ENCODE measurements at places on chromosomes 1 and 21. TPM values are rescaled to one million over a fixed set of nuclear protein-coding genes. Genes with fewer than 3 reads are reported as not detected.

TRIM46 gene
- 32.6 TPM for total RNA-seq

DDOST gene
- 277 TPM for total RNA-seq

TMEM82 gene
- total RNA-seq, result not detected

IL19 gene
- not detected for total RNA-seq

RNF186 gene
- total RNA-seq, result under 0.01 TPM

PTGER3 gene
- total RNA-seq, result 1.9 TPM

CR1L gene
- total RNA-seq, result under 0.01 TPM

TRNAU1AP gene
- total RNA-seq, result 20.2 TPM

CSF3R gene
- 166 TPM for total RNA-seq

ASCL5 gene
- total RNA-seq, result not detected

MRTO4 gene
- 21.0 TPM for total RNA-seq

CHIA gene
- not detected for total RNA-seq

FYB2 gene
- total RNA-seq, result not detected

CHI3L2 gene
- total RNA-seq, result 0.54 TPM

DNAJC6 gene
- total RNA-seq, result 19.7 TPM

S100A7 gene
- not detected for total RNA-seq

CELA2B gene
- not detected for total RNA-seq

GRCh38 chr1:40751802-40752201 is 31.8 kb upstream of the KCNQ4 start:
- DNase-seq, result no peak

DNA sequence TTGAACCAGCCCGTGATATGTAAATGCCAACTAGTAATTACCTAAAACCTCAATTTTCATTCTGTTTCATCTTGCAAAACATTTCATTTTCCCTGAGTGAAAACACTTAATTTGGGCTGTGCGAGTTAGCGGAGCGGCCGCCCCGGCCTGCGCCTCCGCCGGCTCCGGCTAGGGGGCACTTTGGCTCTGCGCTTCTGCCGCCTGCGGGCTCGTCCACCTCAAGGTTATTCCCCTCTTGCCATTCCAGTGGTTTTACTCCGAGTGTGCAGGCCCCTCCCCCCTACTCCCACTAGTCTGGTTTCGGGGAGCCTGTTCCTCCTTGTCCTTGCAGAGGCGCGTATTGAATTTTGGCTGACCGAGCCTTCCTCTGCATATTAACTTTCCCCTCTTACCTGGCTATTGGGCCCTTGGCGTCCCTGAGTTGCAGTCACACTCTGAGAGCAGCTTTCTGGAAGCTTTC is 55.6 kb downstream of the PEX14 start:
- DNase-seq, result peak; percentile 33

DNA sequence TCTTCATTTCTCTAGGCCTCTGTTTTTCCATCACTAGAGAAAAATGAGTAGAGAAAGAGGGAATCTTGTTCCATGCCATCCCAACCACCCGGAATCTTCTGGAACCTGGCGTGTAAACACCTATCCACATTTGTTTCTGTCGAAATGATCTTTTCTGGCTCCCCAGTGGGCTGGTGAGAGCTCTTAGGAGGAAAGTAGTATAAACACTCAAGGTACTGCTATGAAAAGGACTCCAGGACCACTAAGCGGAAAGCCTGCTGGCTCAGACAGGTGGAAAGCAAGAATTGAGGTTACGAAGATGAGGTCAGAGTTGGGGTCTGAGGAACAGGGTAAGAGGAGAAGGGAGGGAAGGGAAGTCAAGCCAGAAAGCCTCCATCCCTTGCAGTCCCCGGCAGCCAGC is 90.8 kb downstream of the PLXNA2 start:
- DNase-seq, result no peak

DNA sequence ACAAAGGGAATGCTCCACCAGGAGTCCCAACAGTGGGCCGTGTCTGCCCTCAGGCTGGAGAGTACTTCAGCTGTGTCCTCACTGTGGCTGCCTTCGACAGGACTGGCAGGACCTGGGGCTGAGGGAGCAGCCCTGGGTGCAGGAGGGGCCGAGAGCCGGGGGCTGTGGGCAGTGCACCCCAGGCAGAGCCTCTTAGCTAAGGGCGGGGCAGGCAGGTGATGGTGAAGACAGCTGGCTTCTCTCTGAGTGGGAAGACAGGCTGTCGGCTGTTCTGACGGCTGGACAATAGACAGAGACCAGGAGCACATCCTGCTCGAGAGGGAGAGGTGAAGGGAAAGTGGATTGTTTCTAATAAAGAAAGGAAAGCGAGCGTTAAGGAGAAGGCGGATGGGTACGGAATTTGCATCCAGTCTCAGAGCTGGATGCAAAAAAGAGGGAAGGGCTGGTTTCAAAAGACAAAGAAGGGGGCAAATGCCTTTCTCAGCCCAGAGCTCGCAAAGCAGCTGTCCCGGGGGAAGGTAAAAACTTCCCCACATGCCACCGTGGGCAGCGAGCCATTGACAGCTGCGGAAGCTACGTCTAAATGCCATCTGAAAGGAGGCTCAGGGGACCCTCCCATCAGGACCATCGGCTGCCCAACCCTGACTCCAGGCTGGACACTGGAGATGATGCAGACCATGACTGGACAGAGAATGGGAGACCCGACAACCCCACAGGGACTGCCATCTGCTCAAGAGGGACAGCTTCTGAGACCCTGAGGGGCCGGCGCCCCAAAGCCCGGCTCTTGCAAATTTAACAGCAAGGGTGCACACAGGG is 92.0 kb downstream of the STUM start:
- DNase-seq, result no peak

GRCh38 chr1:149884433-149885338 is 14.7 kb upstream of the BOLA1 start:
- no peak for DNase-seq

DNA sequence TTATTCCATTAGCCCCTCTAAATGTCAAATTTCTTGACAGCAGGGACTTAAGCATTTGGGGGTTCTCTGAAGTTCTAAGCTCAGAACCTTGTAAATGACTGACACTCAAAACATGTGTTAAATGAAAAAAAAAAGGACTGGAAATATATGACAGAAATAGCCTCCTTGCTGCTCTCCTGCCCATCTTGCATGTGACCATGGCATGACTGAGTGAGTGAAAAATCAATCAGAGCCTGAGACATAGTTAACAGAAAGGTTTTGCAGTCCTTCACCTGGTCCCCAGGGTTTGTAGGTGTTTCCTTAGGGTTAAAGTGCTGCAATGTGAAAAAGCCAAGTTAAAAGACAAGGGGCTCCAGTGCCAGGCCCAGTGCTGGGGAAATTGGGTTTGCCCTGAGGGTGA is 168.1 kb downstream of the ZBTB18 start:
- no peak for DNase-seq

DNA sequence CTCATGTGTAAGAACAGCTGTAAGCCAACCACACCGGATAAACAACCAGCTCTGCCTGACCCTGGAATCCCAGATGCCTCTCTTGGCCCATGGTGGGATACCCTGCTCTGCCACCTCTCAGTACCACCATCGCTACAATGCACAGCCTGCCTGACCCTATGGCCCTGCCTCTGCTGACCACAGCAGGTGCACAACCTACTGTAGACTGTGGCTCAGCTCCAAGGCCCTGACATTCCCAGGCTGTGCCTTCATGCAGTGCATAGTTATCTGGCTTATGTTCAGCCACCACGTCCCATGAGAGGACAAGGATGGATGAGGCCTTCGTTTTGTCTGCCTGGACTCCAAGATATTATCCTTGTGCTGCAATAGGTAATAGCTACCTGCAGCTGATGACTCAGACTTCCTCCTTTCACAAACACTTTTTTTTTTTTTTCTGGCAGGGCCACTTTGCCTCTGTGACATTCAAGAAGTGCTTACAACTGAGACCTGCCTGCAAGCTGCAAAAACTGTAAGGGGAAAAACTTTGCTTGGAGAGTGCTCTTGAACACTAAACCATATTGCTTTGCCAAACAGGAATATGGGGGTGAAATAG is 177.7 kb downstream of the URB2 start:
- DNase-seq, result no peak

DNA sequence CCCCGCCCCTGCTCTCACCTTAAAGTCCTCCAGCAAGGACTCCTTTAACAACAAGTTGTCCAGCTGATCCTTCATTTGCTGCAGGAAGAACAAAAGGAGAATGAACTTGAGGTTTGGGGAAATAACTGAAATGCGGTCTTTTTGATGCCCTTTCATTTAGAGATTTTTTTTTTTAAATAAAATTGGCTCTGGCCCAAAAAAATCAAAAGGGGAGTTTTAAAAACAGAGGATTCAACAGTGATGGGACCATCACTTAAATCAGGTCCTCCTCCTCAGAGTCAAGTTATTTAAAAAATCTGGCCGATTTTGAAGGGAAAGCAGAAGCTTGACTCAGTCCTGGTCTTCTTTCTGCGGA is 742 bp downstream of the IL19 start:
- DNase-seq, result no peak

GRCh38 chr1:24743404-24744211 is 1.6 kb upstream of the CLIC4 start:
- DNase-seq, result no peak

- no peak for DNase-seq
Measured at GRCh38 chr21:45033791-45034555, 40.4 kb upstream of the ADARB1 start.

GRCh38 chr1:201851949-201852348 is 23.0 kb downstream of the IPO9 start:
- no peak for DNase-seq

- DNase-seq, result no peak
Measured at GRCh38 chr1:34330061-34330460, 153.4 kb downstream of the C1orf94 start.

GRCh38 chr1:213905344-213905743 is 82.4 kb upstream of the PROX1 start:
- no peak for DNase-seq

GRCh38 chr1:36864182-36864822 is 170.0 kb downstream of the GRIK3 start:
- no peak for DNase-seq

- no peak for DNase-seq
Measured at GRCh38 chr1:154442006-154442740, 37.0 kb downstream of the IL6R start.

GRCh38 chr1:205576805-205577761 is 54.7 kb downstream of the ELK4 start:
- DNase-seq, result no peak

DNA sequence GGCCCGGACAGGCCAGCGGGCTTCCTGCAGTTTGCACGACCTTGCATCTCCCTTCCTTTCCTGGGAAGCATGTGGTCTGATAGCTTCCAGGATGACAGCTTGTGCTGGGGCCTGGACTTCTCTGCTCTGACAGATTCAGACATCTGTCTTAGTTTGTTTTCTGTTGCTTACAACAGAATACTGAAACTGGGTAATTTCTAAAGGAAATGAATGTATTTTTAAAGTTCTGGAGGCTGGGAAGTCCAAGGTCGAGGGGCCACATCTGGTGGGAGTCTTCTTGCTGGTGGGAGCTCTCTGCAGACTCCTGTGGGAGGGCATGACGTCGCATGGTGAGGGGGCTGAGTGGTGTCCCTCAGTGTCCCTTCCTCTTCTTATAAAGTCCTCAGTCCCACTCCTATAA is 35.3 kb upstream of the TENT5B start:
- no peak for DNase-seq

- no peak for DNase-seq
Measured at GRCh38 chr1:93592551-93592949, 89.1 kb downstream of the BCAR3 start.

GRCh38 chr1:224149709-224150108 is 33.3 kb upstream of the DEGS1 start:
- DNase-seq, result no peak

DNA sequence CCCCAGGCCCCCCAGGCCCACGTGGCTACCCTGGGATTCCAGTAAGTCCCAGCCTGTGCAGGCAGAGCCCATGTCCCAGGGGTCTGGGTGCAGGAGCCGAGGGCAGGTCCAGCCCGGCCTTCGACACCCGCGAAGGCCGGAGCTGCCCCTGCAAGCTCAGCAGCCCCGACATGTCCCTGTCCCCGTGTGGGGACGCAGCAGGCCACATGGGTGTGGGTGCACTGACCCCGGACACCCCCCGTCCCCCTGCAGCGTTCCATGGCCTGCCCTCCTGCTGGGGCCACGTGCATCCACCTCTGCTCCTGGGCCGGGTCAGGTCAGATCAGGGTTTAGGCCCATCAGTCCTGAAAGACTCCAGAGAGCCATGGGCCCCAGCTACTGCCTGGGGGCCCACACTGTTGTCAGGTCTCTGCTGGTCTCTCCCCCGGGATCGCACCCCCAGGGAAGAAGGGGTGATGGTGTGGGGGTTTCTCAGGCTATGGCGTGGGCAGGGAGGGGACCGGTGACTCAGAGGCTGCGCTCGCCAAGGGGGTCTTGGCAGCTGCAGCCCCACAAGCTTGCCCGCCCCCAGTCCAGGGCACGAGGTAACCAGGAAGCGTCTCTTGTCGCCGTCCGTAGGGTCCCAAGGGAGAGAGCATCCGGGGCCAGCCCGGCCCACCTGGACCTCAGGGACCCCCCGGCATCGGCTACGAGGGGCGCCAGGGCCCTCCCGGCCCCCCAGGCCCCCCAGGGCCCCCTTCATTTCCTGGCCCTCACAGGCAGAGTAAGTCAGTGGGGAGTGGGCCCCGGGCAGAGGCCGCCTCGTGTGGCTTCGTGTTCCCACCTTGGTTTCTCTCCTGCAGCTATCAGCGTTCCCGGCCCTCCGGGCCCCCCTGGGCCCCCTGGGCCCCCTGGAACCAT is 37.5 kb downstream of the SLC19A1 start:
- no peak for DNase-seq

- DNase-seq, result no peak
Measured at GRCh38 chr1:2611621-2612437, 21.0 kb downstream of the MMEL1 start.

DNA sequence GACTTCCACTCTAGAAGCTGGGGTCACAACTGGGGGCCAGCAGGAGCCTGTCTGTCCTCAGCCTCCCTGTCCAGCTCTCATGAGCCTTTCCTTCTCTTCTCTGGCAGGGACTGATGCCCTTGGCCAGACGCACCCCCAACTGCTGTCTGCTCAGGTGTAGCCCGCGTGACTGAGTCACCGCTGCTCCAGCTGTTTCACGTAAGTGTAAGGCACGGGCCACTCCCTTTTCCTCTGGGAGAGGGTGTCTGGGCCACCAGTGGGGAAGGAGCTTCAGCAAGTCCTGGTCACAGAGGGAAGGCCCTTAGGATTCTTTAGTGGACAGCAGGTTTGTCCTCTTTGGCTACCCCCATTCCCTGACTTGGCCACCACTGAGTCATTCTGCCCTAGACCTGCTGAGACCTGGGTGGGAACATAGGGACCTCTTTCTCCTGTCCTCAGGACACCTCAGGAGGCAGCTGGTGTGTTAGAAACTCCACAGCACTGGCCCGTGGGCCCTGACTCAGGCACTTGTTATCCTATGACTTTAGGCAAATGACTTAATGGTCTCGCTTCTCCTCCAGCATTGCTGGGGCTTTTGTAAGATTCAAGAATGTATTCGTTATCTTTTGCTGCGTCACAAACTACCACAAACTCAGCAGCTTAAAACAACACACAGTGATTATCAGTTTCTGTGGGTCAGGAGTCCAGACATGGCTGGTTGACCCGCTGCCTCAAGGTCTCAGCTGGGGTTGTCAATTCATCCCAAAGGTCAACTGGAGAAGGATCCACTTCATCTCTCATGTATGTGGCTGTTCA is 64.8 kb downstream of the FAM163A start:
- DNase-seq, result no peak
